HFF-Myc (cell line): ENCODE measurements at places on chromosomes 1 and 21.

DNA sequence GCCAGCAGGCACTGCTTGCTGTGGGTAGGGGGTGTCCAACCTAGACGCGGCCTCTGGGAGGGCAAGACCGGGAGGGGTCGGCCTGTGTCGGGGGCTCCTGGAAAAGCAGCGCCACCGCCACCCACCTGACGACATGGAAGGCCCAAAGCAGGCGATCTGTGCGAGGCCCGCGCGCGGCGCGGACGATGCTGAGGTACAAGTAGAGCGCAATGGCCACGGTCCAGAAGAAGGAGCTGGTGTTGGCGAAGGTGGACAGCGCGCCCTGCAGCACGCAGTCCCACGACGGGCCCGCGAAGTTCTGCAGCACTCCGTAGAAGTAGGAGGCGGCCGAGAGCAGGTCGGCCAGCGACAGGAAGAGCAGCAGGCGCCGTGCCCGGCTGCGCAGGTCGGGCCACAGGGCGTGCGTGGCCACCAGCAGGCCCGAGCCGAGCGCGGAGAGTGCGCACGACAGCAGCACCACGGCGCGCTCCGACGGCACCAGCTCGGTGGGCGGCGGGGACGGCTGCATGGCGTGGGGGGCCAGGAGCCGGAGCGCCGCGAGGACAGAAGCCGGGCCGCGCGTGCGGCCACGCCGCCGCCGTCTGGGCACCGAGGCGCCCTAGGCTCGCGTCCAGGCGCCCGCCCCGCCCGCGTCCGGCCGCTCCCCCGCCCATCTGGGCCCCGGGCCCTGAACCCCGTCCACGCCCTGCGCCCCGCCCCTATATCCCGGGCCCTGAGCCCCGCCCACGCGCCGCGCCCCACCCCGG, at the start of gene GPR157:
TSS of gene GPR157 (minus strand) at position 583 of the 746 bp plus-strand sequence. CDS start at position 508, 75 bp downstream.
- DNase-seq, result no peak

DNA sequence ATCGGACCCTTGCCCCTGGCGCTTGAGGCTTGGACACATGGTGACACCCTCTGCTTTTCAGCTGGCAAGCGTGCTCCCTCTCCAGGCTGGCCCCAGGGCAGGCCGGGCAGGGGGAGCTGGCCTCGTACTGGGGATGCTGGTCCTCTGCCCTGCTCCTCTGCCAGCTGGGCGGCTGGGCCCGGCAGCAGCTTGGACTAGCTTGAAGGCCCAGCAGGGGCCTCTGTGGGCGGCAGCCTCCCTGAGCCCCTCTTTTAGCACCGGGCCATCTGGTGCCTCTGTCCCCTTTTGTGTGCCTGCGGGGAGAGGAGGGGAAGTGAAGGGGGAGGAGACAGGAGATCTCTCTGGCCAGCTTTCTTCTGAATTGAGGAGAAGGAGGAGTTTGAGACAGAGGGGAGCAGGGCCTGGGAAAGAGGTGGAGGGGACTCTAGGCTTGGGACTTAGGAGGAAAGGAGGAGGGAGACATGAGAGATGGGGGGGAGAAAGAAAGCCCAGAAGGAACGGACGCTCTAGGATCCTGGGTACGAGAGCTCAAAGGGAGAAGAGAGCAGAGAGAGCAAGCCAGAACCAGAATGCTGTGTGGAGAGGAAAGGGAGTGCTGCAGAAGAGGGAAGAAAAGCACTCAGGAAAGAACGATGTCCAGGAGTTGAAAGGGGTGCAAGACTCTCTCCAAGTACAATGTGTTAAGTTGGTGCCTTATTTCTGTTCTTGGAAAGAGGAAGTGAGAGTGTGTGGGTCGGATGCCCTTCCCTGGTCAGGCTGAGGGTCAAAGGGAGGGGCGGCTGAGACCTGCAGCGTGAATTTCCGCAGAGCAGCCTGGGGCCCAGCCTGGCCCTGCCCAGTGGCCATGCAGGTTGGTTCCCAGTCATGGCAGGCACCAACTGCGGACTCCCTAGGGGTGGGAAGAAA, 40.3 kb downstream of the IER5 start:
- DNase-seq, result no peak

- DNase-seq, result no peak
Measured at GRCh38 chr21:43940329-43941050, 71.6 kb upstream of the TRAPPC10 start.

- no peak for DNase-seq
Measured at GRCh38 chr21:20652846-20653245, 345.4 kb upstream of the NCAM2 start.

GRCh38 chr1:102595106-102595505, 513.2 kb downstream of the COL11A1 start:
- no peak for DNase-seq

- DNase-seq, result no peak
Measured at GRCh38 chr1:59685101-59685500, 129.6 kb upstream of the HOOK1 start.

- DNase-seq, result no peak
Measured at GRCh38 chr1:233300326-233300725, 4.8 kb upstream of the PCNX2 start.

DNA sequence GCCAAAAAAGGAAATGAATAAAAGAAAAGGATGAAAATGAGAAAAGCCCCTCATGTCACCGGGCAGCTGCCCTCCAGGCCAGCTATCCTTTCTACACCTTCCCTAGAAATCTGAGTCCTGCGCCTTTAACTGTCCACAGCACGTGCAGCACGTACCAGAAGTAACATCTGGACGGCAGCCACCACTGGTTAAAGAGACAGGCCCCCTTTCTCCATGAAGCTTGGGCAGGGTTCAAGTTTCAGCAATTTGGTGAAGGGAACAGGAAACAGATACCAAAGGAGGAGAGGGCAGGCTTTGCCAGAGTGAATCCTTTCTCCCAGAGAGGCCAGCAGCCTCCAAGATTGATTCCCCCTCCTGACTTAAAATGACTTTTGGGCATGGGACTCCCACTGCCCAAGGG, 3.6 kb upstream of the KIAA2013 start:
- peak; percentile 88 for DNase-seq

DNA sequence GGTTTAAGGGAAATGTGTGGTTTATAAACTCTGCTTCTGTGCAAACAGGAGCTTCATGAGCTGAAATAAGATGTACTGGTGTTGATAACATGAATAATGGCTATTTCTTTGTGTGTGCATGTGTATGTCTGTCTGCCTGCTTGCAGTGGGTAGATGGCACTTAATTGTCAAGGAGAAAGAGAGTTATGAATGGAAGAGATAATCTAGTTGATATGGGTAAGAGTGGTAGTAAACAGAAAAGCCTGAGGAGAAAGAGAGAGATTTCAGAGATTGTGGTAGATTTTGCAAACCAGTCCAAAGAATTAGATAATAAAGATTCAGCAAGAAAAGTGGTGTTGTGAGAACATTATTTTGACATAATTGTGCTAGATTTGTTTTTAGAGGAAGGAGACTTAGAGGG, 7.7 kb downstream of the SUCO start:
- DNase-seq, result no peak

DNA sequence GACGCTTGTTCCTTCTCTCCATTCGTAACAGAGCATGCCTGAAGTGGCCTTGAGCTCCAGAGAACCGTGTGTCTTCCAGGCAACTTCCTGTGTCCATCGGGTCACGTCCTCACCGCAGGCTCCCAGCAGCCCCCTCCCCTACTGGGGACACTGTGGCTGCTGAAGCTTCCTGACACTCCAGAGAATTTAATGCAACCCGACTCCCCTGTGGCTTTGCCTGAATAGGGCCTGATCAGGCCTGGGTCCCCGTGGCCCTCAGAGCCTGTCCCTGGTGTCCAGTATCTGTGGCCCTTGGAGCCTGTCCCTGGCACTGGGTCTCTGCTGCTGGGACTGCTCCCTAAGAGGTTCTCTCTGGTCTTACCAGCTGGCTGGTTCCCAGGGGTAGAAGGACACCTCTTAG, 219.7 kb upstream of the VAMP3 start:
- no peak for DNase-seq

DNA sequence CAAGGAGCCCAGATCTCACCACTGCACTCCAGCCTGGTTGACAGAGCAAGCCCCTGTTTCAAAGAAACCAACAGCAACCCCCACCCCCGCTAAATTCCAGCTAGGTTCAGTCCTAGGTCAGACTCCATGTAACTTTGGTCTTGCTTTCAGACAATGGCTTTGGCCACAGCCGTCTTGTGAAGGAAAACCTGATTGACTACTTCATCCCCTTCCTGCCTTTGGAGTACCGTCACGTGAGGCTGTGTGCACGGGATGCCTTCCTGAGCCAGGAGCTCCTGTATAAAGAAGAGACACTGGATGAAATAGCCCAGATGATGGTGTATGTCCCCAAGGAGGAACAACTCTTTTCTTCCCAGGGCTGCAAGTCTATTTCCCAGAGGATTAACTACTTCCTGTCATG, 12.9 kb downstream of the TOR3A start:
- DNase-seq, result no peak

DNA sequence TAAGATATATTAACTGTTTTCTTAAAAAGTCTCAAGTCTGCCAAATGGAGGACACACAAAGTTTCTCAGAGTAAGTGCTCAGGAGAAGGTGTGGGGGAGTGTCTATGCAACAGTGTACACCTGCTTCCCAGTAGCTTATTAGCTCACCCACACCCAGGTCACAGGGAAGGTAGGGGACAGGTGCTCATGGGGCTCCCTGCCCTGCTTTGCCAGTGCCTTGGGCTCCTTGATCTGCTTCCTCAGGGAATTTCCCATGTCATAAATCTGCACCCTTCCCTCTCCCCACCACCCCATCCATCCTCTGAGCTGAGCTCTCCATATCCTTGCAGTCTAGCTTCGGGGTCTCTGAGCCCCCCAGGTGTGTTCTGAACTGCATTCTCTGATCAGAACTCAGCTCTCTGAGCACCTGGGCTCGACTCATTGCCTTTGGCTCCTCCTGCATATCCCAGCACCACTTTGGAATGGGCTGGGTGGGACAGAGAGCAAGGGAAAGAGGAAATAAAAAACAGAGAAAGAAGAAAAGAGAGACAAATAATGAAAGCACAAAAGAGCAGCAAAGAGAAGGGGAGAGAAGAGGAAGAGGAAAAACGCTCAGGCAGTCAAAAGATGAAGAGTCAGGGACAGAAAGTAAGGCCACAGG, 87.0 kb upstream of the ATP1B1 start:
- DNase-seq, result no peak

DNA sequence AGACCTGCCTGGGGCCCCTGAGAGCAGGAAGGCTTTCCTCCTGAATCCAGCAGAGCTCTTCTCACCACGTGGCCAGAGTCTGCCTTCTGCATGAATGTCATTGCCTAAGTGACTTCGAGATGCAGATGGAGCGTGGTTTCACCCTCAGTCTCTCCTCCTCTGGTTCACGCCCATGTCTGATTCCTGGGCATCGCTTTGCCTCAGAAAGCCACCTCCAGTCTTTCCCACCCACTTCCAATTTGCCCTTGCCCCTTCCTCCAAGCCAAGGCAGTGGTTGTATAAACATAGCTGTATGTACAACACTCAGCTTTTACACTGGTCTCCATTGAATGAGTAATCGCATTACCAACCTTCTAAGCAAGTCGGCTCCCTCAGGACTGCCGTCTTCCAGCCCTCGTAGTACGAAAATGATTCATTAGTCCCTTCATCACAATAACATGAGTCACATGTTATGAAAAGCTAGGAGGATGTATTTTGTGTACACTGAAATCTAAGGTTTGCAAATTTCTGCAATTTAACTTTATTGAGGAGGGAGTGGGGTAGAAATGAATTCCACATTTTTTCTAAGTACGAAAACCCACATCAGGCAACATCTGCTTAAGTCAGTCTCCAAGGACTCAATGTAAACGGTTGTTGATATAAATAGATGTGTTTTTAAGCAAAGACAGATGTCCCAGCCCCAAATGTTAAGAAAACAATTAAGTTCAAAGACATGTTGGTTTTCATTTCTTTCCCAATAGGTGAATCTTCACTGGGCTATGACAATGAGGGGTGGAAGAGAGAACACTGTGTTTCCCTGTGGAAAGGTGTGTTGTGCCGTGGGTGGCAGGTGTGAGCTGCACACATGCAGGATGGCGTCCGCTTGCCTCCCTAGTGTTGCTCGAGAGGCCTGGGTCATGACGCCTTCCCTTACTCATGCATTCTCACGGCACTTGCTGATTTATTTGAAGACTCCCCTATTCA, 32.3 kb upstream of the ETS2 start:
- DNase-seq, result peak; percentile 97

- no peak for DNase-seq
Measured at GRCh38 chr1:197980457-197980856, 63.3 kb downstream of the LHX9 start.
